ENCODE measurements at places on chromosomes 6 and 20.

DNA sequence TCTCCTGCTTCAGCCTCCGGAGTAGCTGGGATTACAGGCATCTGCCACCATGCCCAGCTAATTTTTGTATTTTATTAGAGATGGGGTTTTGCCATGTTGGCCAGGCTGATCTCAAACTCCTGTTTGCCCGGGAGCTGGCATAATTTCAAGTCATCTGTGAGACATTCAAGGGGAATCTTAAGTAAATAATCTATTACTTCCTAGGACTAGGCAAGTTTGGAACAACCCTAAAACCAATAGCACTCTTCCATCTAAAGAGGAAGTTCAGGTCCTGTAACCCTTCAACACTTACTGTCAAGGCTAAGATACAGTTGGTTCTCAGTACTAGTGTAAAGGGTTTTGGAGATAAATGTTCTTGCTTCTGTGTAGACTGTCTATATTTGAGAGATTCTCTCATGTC lies 267.8 kb upstream of the IRAK1BP1 start:
- DNase-seq, result no peak

- no peak for DNase-seq
Measured at GRCh38 chr6:113425977-113426660, 431.0 kb upstream of the MARCKS start.

- DNase-seq, result no peak
Measured at GRCh38 chr6:14781772-14782525, 463.9 kb upstream of the JARID2 start.

- no peak for DNase-seq
Measured at GRCh38 chr6:169859978-169860703, 108.7 kb downstream of the ERMARD start.

DNA sequence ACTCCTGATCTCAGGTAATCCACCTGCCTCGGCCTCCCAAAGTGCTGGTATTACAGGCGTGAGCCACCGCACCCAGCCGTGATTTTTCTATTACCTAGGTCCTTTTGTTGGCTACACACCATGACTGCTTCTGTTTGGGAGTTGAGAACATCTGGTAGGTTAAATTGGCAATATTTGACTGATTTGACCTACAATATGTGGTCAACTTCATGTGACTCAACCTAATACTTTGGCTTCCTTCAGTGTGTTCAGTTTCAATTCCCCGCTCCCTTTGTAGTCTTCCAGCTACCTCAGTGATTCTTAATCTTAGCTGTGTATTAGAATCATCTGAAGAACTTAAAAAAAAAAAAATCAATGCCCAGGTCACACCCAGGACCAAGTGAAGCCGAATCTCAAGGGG lies 47.4 kb downstream of the MYB start:
- no peak for DNase-seq

DNA sequence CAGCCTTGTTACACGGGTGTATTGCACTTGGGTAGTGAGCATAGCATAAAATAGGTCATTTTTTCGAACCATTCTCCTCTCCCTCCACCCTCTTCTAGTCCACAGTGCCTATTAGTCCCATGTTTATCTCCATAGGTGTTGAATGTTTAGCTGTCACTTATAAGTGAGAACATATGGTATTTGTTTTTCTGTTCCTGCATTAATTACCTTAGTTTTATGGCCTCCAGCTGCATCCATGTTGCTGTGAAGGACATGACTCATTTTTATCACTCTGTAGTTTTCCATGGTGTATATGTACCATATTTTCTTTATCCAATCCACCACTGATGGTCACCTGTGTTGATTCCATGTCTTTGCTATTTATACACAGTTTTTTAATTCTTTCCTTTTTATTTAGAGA lies 889.5 kb downstream of the EYS start:
- DNase-seq, result no peak

DNA sequence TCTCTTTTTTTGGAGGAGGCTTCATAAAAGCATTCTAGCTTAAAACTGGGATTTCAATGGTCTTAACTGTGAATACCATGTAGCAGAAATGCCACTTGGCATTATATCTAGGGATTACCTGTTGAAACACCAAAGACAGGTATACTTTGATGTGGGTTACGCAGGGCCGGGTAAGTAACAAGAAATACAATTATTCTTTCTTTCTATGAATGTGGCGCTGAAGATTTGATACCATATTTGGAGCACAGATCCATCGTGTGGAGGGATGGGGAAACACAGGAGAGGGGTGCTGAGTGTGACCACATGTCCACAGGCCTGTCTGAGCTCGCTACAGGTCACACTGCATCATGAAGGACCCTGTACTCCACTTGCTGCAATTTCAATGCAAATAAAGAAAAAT lies 257.8 kb downstream of the GMPR start:
- no peak for DNase-seq

DNA sequence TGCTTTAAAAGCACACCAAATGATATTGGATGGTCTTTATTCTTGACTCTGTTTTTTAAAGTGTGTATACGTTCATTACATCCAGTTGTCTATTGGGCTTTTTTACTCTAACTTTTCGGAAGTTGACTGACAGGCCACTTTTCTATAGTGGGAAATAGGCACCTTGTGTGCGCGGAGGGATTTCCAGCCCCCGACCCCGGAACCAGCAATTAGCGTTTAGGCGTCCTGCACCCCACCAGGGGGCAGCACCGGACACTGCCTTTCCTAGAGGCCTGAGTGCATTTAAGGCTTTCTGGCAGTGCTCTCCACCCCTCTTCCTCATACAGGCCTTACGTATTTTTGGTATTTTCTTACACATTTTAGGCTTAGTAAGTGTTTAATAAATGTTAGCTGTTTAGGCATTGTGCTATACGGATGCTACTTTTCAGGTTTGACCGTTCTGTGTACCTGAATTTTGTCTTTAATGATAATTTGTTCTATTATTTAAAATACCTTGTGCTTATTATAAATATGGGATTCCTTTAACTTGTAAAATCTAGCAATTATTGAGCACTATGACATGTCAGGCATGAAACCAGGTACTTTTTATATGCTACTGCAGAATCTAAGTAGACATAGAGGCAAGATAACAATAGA lies 231.8 kb downstream of the BCKDHB start:
- DNase-seq, result peak; percentile 61

DNA sequence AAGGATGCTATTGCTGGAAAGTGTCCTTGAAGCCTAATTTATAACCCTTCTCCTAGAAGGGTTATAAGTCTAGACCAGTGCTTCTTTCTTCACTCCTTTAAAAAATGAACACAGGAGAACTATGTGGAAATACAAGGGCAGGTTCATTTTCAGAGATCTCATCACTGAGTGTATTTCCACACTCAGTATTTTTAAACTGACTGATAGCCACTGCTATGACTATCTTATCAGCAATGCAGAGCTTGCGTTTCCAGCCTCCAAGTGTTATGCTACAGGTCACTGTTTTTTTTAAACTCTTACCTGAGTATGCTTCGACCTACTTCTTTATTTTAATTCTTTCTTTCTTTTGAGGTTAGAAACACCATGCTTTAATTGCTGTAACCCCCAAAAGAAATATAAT lies 319.1 kb downstream of the ARHGAP18 start:
- no peak for DNase-seq

- DNase-seq, result no peak
Measured at GRCh38 chr6:134111726-134112125, 59.3 kb upstream of the SLC2A12 start.

- DNase-seq, result no peak
Measured at GRCh38 chr20:55135923-55136322, 660.5 kb downstream of the DOK5 start.

DNA sequence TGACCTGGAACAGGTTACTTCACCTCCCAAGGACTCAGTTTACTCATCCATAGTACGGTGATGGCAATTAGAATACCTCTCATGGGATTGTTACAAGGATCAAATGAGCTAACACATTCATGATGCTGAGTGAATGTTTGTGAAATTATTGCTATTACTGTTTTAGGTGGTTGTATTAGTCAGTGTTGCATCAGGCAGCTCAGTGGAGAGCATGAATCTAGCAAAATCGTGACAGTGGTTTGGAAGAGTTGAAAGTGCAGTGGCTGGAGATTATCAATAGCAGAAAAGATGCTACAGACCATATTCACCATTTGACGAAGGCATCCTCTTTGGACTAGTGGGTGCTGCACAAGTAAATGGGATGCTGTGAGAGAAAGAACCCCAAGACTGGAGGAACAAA lies 50.4 kb upstream of the CTNNBL1 start:
- DNase-seq, result no peak

DNA sequence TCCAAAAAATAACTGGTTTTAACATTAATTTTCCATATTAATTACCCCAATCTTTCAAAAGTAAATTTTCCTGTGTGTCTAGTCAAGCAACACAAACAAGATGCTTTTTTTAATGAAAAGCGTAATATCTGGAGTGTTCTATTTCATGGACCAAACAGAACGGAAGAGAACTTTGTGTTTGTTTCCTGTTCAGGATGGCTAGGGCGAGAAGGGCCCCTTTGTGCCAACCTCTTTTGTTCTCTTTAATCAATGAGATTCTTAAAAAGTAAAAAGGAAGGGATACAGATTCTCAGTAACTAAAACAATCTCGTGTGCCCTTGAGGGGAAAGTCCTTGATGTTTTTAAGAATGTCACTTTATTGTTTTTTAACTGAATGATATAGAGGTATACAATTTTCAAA lies 55.7 kb downstream of the GNAS start:
- DNase-seq, result no peak

- DNase-seq, result no peak
Measured at GRCh38 chr20:57738053-57738452, 28.2 kb upstream of the PMEPA1 start.

- no peak for DNase-seq
Measured at GRCh38 chr6:119677384-119677783, 327.8 kb upstream of the MAN1A1 start.

GRCh38 chr6:108738684-108739416 lies 109.4 kb upstream of the ARMC2 start:
- DNase-seq, result no peak

GRCh38 chr6:7228662-7229375 lies 84.2 kb downstream of the SSR1 start:
- DNase-seq, result no peak

DNA sequence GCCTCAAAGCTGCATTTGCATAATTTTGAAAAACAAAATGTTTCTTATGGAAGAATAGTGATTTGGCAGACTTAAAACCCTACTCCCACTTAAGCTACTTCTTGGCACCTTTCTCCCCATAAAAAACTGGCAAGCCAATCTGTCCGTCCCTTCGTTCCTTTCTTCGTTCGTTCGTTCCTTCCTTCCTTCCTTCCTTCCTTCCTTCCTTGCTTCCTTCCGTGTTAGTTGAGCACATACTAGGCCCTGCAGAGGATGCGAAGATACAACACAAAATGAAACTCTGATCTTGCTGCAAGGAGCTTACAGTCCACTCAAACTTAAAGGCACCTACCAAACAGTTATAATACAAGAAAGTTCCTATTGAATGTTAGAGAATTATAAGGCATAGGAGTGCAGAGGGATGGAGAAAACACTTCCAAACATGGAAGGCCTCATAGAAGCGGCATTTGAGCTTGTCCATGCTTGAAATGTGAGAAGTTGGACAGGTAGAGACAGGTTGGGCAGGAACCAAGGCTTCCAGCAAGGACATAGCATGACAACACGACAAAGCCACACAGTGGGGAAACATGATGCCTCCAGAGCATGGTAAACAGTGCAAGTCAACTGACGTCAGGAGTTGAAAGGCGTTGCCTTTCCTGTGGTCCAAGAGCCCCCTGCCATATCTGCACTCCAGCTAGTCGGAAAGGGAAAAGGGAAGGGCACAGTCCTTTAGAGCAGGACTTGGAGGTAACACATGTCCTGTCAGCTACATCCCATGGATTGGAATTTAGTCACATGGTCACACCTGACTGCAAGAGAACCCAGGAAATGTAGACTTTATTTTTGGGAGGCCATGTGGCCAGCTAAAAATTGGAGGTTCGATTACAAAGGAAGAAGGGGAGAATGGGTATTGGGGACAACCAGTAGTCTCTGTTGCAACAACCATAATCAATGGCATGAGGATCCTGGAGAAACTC lies 7.0 kb downstream of the PNPLA1 start:
- DNase-seq, result no peak

DNA sequence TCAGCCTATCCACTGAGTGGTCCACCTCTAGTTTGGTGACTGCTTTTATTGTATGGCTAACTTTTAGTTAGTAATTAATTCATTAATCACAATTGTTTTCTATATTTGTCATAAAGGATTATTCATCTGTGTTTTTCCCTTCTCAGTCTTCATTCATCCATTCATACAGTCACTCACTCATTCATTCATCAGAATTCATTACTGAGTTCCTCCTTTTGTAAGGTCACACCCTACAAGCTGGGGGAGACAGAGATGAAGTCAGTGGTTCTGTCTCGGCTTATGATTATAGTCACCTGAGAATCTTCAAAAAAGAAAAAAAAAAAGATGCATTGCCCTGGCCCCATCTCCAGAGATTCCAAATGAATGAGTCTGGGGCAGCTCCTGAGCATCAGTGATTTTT lies 257.1 kb downstream of the ADGB start:
- DNase-seq, result no peak

DNA sequence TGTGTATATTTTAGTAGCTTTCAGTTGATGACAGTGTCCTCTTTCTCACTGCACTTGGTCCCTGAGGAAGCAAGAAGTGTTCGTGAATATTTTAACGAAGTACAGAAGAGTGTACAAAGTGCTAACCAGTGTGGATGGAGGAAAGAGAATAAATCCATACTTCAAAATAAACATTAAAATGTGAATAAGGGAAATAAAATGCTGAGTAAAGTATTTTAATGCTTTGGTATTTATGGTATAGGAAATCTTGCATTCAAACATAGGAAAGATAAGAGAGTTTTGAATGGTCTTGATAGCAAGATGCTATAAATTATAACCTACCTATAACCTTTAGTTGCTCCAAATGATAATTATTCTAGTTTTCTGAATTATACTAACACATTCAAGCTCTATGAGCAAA lies 493.4 kb upstream of the EYS start:
- no peak for DNase-seq

- DNase-seq, result no peak
Measured at GRCh38 chr6:8859501-8859900, 424.2 kb upstream of the SLC35B3 start.

DNA sequence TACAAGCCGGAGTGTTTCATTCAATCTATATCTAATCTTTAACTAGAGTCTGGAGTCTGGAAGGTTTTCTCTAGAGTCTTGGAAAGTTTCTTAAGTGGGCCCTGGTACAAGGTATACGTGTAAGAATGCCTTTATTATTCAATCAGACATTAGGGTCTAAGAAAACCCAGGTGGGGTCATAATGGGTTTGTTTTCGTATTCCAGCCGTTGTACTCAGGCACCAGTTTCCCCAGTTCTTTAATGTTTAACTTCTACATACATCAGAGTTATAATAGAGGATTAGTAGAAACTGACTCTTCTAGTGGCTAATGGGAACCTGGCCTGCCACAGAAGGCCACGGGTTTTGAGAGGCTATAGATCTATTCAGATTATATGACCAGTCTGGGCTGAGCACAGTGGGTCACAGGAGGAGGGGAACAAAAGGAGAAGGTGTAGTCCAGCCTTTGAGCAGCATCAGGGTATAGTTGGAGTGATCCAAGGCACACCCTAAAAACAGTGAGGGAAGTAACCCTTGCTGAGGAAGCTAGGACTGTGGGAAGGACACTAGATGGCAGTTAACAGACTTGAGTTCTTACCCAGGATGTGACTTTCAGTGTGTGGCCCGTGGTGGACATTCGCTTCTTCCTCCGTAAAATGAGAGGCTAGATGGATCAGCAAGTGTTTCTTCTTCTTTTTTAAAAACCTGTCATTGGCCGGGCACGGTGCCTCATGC lies 15.5 kb downstream of the FAM83B start:
- DNase-seq, result no peak

- no peak for DNase-seq
Measured at GRCh38 chr20:10642856-10643559, 30.8 kb downstream of the JAG1 start.

GRCh38 chr6:157848693-157849092 lies 25.6 kb downstream of the SNX9 start:
- no peak for DNase-seq
